ENCODE measurements at places on chromosomes 7 and 10.

DNA sequence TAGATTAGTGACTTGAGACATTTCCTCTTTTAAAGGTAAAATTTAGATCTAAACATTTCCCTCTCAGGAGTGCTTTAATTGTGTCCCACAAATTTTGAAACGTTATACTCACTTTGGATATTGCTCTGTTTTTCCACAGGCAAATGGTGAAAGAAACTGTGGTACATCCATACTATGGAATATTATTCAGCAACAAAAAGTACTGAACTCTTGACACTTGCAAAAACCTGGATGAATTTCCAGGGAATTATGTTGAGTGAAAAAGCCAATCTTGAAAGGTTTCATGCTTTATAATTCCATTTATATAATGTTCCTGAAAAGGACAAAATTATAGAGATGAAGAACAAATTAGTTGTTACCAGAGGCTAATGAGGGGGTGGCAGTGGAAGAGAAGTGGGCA lies 153.3 kb upstream of the SVIL start:
- no peak for DNase-seq

- DNase-seq: no peak
Observed at GRCh38 chr10:133069033-133069525, 18.6 kb upstream of the ADGRA1 start.

DNA sequence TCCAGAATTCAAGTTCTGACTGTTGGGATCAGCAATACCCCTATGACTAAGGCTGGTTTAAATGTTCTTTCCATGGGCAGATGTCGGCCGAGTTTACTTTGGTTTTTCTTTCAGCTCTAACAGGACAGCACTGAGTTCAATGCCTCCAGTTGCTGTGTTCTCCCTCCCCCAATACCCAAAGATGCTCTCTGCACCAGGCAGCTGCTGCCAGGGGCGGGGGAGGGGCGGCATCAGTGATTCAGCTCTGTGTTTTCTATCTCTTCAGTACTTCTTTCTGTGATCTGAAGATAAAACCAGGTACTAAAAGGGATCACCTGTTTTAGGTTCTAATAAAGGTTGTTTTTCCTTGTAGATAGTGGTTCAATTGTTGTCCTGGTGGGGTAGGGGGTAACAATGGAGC lies 576.7 kb upstream of the POT1 start:
- DNase-seq: no peak

DNA sequence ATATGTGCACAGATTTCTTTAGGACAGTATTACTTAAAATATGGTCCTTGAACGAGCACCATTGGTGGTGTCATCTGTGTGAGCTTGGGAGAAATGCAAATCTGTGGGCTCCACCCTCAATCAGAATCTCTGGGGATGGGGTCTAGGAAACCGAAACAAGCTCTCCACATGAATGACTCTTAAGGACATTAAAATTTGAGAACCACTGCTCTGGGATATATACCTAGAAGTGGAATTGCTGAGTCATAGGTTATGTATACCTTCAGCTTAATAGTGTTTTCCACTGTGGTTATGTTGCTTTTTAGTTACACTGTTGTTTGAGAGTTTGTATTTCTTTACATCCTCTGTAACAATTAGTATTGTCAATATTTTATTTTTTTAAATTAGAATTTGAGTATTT lies 24.0 kb downstream of the ZNRF2 start:
- DNase-seq: no peak

- no peak for DNase-seq
Observed at GRCh38 chr10:113945687-113946085, 91.2 kb downstream of the NHLRC2 start.

DNA sequence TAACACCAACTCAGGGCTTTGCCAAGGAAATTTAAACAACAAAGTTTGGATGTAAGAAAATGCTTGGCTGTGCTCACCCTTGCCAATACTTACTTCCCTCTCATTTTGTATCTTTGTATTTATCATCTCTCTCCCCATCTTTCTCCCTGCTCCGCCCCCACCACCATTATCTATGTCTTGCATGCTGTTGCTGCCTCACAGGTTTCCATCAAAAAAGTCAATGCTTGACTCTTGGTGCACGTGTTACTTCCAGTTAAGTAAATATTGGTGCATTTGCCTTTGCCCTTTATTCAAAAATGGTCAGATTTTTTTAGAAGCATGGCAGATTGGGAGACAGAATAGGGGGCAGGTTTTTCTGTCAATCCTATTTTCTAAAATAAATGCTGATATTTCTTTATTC lies 626.0 kb downstream of the ACTR3B start:
- DNase-seq: no peak

GRCh38 chr10:4635388-4635787 lies 190.6 kb upstream of the AKR1E2 start:
- no peak for DNase-seq

GRCh38 chr10:22648547-22648961 lies 65.8 kb downstream of the PIP4K2A start:
- no peak for DNase-seq

DNA sequence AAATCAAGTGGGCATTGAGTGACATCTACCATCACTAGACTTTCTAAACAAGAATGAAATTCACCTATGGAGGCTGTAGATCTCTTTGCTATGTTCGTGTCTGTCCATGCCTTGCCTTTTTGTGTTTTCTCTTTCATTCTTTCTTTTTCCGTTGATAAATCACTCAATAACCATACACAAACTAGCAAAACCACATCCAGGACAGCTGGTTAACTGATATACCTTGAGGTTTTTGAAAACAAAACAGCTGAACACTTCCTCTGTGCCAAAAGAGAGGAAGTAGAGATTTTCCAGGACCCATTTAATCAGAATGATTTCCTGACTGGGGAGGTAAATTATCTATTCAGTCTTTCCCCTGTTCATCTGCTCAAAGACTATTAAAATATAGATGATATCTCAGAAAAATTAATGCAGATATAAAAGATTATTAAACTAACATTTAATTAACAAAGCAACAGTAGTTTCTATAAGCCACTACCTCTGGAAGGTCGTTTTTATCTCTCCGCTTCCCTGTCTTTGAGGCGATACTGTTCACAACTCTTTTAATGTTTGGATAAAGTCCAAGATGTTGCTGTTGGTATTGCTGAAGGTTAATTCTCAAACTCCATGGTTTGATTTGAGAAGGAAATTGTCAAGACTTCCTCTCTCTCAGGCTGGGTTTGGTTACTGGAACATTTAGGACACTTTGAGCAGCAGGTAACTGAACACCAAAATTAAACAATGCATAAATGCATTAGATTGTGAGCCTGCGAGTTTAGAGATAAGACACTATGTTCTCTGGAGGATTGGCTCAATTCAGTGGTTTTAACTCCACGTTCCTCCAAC lies 24.4 kb upstream of the C10orf67 start:
- DNase-seq: no peak

GRCh38 chr10:29795850-29796249 lies 161.1 kb upstream of the SVIL start:
- DNase-seq: no peak

GRCh38 chr7:29453021-29453420 lies 110.6 kb upstream of the PRR15 start:
- DNase-seq: no peak

GRCh38 chr10:5314840-5315239 lies 49.9 kb upstream of the UCN3 start:
- no peak for DNase-seq

DNA sequence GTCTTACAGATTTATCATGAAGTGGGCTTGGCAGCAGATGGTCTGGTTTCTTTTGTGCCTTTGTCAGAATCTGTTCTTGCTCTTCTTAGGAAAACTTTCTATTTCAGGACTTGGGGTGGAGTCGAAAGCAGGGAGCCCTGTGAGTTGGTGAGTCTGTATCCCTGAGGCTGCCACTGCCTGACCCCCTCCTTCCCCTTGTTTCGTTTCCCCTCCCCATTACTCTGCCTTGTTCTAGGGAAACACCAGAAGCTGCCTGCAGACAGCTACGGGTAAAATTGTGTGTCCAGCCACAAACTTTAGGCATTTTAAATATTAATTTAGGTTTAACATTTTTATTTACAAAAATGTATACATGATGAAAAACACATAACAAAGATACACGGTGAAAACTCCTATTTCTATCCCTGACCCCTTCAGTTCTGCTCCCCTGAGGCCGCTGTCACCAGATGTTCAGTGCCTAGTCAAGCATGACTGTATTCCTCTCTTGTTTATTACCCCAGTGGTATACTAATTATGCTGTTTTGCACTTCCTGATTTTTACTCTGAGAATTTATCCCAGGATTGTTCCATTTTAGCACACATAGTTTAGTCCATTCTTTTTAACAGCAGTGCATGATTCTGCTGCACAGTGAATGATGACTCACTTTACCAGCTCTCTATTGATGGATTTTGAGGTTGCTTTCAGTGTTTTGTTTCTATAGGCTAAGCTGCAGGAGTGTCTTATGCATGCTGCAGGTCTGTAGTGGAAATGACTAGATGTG lies 9.1 kb downstream of the TSPAN14 start:
- no peak for DNase-seq

- DNase-seq: no peak
Observed at GRCh38 chr10:111488668-111489067, 411.8 kb downstream of the ADRA2A start.

DNA sequence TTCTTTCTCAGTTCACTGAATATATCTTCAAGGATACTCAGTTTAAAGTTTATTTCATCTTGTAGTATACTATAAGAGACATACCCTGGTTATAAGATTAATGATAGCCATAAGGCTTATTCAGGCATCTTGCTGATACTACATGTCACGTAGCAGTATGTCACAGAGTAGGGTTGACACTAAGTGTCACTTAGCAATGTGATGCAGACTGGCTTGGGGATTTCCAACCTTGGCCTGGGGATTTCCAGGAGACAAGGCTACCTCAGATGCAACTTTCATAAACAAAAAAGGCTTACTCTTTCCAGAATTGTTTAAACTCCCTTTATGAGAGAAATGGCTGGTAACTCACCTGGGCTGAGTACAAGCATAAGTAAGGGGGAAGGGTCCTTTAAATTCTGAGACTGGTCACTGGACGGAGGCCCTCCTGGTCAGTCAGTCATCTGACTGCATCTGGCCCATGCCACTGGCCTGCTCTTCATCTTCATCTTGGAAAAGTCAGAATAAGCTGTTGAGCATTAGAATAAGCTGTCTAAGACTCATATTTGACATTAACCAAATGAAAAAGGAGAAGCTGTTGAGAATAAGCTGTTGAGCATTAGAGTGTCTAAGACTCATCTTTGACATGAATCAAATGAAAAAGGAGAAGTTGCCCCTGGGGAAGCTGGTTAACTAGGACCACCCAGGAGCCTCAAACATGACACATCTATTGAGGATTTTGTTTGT lies 9.5 kb downstream of the SLC13A1 start:
- no peak for DNase-seq

GRCh38 chr10:129564923-129565322 lies 97.9 kb downstream of the MGMT start:
- DNase-seq: no peak

DNA sequence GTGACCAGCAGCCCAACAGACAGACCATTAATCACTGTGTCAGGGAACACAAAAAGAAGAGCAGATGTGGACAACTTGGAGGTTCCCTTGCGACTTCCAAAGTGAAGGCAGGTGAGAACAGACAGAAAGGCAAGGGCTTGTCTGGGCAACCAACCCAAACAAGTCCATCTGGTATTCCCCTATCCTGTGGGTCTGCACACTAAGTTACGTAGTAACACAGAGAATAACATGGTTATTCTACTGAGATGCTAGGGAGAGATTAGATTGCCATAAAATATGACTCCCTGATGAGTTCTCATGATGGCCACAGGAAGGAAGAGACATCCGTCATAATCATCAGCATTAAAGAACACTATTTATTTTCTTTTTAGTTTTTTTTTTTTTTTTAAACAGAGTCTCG lies 252.2 kb downstream of the CALN1 start:
- DNase-seq: no peak

- no peak for DNase-seq
Observed at GRCh38 chr10:108696792-108697477, 1226.4 kb downstream of the XPNPEP1 start.

DNA sequence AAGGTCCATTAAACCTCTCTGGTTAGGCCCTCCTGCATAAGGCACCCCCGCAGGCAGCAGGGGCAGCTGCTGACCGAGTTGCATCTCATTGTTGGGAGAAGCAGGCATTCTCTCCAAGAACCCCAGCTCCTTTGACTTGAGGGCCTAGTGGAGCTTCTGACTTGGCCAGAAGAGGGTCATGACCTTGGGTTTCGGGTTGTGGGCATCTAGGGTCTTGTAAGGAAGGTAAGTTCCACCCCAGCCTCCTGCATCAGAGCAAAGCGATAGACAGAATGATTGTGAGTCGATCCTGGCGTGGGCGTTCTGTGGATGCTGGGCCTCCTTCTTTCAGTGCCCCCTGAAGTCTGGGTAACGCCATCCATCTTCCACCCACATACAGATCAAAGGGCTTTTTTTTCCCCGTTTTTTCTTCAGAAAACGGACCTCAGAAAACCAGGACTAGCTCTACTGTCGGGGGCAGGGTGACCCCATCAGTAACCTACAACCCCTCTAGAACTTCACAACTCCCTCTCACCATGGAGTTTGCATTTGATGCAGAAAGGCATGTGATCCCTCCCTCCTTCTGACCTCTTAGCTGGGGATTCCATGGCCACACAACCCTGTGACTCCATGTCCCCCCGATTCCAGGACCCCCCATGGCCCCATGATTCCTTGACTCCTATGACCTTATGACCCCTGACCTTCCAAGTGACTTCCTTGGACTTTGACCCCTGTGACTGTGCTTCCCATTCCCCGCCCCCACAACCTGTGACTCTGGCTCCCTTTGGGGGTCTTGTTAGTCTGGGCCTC lies 3.0 kb downstream of the SEMA4G start:
- no peak for DNase-seq

DNA sequence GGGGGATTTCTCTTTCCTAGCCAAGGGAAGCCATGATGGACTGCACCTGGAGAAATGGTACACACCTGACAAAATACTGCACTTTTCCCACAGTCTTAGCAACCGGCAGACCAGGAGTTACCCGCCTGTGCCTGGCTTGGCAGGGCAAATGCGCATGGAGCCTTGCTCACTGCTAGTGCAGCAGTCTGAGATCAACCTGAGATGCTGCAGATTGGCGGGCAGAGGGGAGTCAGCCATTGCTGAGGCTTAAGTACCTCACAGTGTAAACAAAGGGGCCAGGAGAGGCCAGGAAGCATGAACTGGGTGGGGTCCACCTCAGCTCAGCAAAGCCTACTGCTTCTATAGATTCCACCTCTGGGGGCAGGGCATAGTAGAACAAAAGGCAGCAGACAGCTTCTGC lies 49.4 kb downstream of the OR13A1 start:
- DNase-seq: no peak

- DNase-seq: no peak
Observed at GRCh38 chr7:30879139-30880124, 32.2 kb upstream of the AQP1 start.

Data from stimulated activated CD8-positive, alpha-beta memory T cell treated with anti-CD3 and anti-CD28 coated beads, Interleukin-2, amount 100 ng/mL, for 48 hours (primary cell).